AML-193 (cell line): ENCODE measurements at places on chromosomes 4 and X.

DNA sequence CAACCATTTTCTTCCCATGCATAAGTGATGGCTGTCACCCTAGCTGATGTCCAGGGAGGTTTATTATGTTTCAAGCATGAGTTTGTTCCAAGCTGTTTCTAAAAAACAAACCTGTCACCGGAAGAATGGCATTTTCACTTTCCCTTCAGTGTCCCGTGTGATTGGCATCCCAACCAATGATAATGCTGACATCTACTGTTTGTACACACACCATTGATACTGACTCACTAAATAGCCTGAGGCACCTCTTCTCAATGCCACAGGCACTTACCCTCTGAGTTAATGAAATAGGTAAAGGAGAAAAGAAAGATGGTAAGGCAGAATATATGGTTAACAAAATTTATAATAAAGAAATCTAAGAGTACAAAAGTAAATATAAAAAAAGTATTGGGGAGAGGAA is 23.1 kb upstream of the VCX2 start:
- DNase-seq = no peak

GRCh38 chr4:88188738-88189417 is 30.4 kb upstream of the ABCG2 start:
- no peak for DNase-seq

DNA sequence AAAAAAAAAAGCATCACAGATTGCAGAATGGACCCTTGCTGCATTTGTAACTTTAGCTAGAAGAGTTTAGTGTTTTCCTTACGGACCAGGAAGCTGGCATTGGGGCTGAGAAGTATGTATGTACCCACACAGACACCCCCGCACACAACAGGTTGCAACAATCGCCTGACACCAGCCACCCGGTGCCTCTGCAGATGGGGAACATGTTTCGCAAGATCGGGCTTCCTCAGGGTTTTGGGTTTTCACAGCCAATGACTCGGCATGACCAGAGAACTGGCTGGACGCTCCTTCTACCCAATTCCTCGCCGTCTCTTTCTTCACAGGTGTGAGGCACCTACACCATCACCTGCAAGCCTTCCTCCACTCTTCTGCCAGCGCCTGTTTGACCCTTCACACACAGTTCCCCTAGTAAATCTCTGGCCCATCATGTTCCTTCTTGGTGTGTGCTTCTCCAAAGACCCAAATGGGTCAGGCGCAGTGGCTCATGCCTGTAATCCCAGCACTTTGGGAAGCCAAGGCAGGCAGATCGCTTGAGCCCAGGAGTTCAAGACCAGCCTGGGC is 70.4 kb downstream of the DHRSX start:
- DNase-seq = no peak

GRCh38 chr4:112968451-112969159 is 80.8 kb upstream of the ANK2 start:
- DNase-seq = no peak

- DNase-seq = no peak
Measured at GRCh38 chr4:66059556-66059955, 389.3 kb upstream of the EPHA5 start.

DNA sequence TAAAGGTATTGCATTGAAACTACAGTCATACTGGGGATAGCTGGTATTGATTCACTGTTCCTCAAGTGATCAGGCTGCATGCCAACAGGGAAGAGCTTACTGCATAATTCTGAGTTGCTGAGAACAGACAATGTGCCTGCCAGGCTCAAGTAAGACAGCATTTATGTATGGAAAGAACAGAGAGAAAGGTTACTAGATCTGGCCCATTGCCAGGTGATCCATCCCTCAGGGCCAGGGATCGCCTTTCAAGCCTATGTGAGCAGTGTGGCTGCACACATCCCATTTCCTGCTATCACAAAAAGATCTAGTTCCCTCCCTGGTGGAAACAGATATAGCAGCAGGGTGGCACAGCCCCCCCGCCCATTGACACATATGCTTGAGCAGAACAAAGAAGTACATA is 254.0 kb downstream of the TMA16 start:
- DNase-seq = no peak

- no peak for DNase-seq
Measured at GRCh38 chrX:15233416-15234015, 36.4 kb downstream of the ASB9 start.

DNA sequence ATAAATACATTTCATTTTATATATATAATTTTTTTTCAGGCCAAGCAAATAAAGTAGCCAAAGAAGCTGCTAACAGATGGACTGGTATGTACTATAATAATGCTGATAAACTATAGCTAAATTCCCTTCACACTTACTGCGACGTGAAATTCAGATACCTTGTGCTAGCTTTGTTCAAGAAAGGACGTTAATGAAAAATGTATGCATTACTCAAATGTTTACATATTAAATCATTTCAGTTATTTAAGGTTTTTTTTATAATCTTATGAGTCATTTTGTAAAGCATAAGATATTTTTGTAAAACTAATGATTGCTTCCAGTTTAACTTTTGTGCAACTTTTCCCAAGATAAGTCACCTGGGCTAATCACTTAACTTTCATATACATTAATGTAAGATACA is 57.2 kb upstream of the TMEM131L start:
- DNase-seq = no peak

DNA sequence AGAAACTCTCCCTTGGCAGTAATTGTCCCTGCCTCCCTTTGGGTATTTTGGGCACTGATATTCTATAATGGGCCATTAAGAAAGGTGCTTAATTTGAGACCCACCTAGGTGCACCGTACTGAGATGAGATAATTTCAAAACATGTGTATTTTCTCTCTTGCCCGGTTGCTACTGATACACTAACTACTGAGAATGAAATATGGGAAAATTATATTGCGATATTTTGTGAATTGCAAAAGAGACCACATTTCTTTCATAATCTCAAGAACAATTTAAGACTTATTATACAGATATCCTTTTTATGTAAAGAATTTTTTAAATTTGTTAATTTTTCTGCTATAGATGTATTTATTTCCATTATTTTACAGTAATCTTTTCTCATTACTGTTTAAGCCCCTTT is 284.9 kb downstream of the ADGRL3 start:
- DNase-seq = peak; percentile 66

DNA sequence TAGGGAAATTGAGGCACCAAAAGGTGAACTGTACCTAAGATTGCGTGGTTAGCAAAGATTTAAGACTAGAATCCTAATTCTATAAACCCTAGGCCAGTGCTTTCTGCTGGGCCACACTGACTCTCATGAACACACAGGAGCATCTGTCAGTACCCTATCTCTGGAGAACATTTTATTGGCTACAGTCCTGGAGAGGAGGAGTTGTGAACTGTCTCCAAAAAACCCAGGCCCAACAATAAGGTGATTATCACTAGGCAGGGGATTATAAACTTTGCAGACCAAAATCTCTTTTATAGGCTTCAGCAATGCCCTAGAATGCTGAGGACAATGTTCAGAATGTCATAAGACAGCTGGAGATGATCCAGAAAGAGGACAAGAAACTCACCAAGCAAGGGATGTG is 24.1 kb downstream of the OPHN1 start:
- DNase-seq = no peak

DNA sequence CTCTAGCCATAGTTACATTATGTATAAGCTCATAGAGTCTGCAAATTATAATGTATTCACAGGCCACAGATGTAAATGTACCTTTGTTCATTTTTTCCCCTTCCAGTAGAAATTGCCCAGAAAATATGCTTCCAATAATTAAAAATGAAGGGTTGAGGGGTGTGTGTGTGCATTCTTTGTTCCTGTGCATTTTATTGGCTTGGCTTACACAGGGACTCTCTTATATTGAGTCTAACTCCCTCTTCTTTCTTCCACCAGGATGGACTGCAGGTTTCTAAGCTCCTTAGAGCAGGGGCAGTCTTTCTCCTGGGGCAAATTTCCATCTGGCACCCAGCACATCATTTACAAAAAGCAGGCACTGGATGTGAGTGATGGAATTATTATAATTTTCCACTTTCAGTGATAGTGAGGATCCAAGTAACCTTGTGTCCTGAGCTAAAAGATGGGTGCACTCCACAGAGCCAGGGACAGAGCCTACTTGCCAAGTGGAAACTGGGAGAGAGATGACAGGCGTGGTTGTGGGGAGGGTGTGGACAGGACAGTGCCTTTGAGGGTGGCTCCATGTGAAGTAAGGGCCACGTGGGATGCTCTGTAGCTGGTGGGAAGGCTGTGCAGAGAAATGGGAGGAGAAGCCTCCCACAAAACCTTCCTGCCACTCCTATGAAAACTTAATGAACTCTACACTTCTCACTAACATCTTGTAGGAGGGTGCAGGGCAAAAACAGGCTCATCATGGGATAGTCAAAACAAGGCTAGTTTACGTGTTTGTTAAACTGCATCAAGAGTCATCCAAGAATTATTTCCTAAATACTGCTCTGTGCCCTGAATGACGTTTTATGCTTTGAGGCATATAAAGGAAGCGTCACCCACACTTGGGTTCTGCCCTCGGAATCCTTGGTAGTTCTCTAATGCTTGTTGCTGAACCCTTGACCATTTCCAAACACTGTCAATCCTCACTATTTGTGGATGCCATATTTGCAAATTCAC is 16.0 kb downstream of the IGFBP7 start:
- DNase-seq = no peak

- DNase-seq = peak; percentile 94
Measured at GRCh38 chr4:3529363-3529762, 2.9 kb downstream of the LRPAP1 start.

- no peak for DNase-seq
Measured at GRCh38 chr4:40357738-40358137, 22.6 kb downstream of the CHRNA9 start.

- DNase-seq = no peak
Measured at GRCh38 chrX:103061486-103061885, 2.5 kb downstream of the BEX1 start.

DNA sequence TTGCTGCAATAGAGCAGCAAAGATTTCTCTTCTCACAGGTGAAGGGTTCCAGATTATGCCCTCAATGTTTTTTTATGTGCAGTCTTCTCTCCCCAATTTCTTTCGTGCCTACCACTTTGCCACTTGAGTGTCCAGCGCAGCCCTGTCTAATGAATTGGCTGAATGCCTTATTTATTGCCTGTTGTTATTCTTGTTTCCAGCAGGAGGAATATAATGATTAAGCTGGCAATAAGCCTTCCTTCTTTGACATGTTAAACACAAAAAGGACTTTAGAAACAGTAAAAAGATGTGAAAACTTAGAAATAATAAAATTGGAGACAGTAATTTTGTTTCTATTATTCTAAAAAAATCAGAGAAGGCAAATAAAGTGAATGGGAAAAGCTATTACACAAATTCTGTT is 34.6 kb upstream of the FRAS1 start:
- no peak for DNase-seq

- DNase-seq = no peak
Measured at GRCh38 chr4:22483551-22483981, 32.3 kb downstream of the ADGRA3 start.

DNA sequence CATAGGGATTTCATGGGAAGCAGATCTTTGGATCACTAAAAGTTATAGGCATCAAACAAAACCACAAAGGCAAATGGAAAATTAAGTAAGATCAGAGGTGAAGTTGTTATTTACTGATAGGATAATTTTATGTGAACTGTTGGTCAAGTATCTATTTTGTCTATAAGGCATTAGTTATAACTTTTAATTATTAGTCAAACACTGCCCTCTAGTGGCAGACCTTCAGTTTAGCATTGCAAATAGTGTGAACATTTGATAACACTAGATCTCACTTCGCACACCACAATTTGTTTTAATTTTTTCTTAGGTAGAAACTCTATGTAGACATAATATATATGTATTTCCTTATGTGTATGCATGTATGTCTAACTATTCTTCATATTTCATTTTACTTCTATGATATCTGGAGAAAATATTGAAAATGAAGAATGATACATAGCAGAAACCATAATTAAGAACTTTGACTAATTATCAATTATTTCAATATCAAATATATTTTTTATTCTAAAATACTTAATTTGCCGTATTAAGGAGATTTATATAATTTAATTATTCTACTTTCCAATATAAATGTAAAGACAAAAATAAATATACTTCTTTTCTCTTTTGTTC is 214.5 kb upstream of the TACR3 start:
- DNase-seq = peak; percentile 59

DNA sequence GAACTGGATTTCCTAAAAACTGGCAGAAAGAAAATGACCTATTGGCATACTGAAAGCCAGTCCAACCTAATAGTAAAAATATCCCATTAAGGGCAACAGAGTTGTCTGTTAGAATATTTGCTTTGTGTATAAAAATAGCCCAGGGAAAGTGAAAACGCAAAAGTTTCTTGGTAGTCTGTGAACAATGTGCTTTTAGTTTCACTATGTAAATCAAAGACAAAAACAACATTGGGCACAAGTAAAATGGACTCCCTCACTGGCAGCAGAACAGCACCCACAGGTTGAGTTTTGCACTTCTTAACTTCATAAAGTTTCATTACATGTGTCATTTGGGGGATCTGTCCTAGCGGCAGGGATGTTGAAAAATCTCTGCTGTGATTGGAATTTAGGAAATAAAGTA is 4.3 kb upstream of the FGG start:
- no peak for DNase-seq

DNA sequence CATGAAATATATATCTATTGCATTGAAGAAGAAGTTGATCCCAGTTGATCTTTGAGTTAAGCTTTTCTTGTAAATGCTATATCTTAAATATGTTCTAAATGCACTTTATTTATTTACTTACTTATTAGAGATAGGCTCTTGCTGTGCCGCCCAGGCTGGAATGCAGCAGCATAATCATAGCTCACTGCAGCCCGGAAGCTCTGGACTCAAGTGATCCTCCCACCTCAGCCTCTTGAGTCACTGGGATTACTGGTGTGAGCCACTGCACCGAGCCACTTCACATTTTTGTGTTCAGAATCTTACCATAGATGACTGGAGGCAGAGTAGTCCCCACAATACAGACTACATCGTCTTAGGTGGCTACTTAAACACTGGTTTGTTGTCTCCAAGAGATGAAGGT is 324.3 kb upstream of the SLIT2 start:
- no peak for DNase-seq

GRCh38 chr4:150972592-150972991 is 42.5 kb downstream of the LRBA start:
- DNase-seq = no peak

DNA sequence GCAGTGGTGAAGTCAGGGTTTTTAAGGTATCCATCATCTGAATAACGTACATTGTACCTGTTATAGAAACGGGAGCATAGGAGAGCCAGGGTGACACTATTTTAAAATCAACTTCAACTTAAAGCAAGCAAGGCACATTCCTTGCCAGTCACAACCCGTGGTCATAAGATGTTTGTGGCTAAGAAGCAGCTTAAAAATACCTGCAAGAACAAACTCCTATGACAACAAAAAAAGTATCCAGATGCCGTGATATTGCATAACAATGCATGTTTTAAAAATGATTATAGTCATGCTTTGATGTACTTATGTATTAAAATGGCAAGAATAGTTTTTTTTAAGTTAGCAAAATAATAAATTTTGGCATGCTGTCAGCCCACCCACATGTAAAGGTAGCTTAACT is 16.5 kb upstream of the SYNPO2 start:
- no peak for DNase-seq
